ENCODE measurements at places on chromosomes 1 and 21.

DNA sequence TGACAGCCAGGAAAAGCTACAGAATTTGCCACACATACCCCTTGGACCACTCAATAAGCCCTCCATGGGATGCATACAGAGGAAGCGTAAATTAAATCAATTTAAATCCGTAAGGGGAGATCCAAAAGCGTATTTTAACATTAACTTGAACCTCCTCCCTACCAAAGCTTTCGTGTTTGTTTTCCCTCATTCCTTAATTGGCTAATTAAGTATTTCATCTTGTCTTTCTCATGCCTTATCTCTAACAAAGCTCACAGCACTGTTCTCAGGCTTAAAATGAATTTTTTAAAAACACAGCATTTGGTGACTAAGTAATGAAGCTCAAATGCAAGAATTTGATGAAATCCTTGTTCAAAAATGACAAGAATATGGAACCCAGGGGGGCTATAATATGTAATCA lies 3.1 kb downstream of the PTPN14 start:
- no peak for DNase-seq

DNA sequence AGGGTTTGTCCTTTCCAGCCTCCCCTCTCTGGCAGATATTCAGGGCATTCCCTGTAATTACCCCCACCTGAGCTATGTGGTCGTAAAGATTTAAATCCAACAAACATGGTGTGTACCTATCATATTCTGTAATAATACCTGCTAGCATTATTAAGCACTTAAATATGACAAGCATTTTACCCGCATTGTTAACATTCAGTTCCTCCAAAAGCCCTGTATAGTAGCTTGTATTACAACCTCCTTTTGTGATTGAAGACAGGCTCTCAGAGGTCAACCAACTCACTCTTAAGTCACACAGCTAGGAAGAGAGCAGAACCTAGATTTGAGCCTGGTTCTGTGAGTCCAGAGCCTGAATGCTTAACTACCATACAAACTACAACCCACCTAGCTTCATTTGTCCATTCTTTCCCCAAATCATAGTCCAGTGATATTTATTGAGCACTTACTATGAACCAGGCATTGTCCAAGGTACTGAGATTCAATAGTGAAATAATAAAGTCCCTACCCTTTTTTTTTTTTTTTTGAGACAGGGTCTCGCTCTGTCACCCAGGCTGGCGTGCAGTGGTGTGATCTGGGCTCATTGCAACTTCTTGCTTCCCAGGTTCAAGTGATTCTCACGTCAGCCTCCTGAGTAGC lies 13.8 kb upstream of the KDM4A start:
- no peak for DNase-seq

DNA sequence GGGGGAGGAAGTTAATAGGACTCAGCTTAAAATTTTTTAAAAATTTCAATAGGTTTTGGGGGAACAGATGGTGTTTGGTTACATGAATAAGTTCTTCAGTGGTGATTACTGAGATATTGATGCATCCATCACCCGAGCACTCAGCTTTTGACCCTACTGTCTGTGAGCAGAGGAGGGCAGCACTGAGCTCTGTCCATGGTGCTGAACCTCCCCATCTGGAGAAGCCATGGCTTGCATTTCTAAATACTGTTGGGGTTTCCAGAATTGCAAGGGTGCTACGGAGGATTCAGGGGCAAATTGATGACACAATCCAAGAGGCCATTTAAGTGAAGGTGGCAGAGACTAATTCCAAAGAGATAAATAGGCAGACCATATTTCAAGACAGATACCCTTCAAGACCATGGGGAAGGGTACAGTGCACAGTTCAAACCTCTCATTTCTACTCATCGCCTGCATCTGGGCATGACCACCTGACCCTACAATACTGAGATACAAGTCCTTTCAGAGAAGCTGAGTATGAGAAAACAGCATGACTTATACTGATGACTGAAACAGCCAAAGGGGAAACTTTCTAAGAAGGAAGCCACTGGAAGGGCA lies 17.2 kb downstream of the SYT2 start:
- DNase-seq: peak; percentile 77

- DNase-seq: no peak
Observed at GRCh38 chr1:30733493-30733892, 10.1 kb upstream of the MATN1 start.

- no peak for DNase-seq
Observed at GRCh38 chr1:94351481-94351880, 66.7 kb upstream of the ABCD3 start.

DNA sequence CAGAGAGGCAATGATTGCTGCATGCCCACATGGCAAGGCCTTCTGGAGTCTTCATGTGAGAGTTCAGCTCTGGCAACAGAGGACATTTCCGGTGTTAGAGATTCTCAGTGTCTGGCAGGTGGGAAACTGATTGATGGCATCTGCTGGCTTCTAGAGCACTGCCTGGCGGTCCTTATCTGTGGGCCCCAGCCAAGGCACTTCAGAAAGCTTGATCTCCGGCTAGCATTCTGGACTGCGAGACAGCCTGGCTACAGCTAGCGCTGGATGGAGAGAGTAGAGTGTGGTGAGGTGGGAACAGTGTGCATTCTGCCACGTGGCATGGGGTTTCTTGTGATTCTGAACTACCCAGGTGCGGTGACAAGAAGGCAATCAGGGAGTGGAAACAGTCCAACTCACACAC lies 9.4 kb downstream of the ZNF678 start:
- no peak for DNase-seq

- no peak for DNase-seq
Observed at GRCh38 chr1:31241321-31241720, 1.6 kb upstream of the NKAIN1 start.

DNA sequence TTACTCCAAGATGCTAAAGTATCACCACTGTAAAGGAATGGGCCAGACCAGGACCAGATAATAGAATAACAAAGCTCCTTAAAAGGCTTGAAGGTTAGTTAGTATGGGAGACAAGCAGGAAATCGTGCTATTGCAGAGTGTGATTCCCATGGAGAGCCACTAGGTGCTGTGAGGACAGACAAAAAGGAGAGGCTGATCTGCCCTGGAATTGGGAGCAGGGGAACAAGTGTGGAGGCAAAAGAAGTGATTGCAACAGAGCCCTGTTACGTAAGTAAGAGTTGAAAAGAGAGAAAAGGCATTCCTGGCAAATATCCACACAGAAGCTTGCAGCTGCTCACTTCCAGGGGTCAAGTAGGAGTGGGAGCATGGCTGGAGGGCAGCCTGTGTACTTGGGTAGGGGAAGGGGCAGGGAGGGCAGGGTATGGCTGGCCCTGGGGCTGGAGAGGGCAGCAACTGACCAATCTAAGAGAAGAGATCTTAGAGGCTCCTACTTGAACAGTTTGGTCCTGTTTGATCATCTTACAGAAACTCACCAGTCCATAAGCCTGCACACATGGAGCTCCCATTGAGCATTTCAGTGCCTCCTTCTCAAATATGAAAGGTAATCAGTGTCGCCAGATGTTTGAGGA lies 207.7 kb upstream of the GJB5 start:
- DNase-seq: no peak

DNA sequence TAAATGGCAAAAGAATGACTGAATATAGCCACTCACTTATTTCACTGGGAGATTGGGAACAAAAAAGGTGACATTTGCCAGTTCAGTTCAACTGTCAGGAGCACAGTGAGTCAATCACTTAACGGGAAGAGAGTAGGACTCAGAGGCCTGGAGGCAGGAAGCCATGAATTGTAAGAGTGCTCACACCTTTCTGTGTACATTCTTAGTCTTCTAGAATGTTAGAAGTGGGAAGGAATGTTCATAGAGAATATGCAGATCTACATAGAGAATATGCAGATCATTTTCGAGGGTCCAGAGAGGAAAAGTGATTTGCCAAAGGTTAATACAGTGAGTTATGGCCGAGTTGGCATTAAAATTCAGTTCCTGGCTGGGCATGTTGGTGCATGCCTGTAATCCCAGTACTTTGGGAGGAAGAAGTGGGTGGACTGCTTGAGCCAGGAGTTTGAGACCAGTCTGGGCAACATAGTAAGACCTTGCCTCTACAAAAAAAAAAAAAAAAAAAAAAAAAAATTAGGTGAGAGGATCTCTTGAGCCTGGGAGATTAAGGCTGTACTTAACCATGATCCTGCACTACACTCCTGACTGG lies 8.3 kb downstream of the IL20 start:
- no peak for DNase-seq

DNA sequence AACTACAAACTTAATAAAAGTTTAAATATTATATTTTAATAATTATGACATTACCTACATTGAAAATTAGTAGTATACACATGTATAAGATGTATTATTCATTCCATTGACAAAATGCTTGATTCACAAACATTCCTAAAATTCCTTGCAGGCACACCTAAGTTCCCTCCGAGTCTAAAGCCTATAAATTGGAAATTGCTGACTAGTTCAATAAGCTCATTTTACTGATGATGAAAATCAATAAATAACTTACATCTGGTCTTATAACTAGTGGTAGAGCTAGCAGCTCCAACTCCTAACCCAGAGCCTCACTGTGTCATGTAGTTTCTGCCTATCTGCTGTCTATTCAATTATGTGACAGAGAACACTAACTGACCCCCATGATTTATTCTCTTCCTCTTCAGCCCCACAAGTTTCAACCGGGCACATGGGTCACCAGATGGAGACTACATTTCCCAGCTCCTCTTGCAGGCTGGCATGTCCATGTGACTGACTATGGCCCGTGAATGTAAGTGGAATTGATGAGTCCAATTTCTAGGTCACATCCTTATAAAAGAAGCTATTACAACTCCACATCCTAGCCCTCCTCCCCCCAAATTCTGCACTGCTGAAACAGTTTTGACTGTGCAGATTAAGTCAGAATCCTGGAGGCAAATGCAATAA lies 29.6 kb upstream of the LRRC8D start:
- DNase-seq: no peak

- peak; percentile 14 for DNase-seq
Observed at GRCh38 chr1:243580072-243580471, 270.0 kb downstream of the AKT3 start.

DNA sequence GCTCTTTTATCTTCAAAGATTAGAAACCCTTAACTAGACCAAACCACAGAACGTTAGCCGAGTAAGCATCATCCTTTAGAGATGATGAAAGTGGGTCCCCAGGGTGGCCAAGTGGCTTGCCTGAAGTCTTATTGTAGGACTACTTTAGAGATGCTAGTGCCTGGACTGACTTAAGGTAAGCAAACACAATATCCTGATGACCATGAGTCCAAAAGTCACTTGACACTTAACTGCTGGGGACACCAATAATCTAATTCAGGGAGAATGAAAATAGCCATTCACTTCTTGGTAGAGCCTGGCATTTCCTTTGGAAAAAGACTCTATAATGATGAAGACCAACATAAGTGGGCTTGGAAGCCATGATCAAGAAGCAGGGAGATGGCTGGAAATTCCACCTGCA lies 225.3 kb upstream of the IRF2BP2 start:
- no peak for DNase-seq

- DNase-seq: no peak
Observed at GRCh38 chr1:77513839-77514763, 168.4 kb downstream of the ZZZ3 start.

DNA sequence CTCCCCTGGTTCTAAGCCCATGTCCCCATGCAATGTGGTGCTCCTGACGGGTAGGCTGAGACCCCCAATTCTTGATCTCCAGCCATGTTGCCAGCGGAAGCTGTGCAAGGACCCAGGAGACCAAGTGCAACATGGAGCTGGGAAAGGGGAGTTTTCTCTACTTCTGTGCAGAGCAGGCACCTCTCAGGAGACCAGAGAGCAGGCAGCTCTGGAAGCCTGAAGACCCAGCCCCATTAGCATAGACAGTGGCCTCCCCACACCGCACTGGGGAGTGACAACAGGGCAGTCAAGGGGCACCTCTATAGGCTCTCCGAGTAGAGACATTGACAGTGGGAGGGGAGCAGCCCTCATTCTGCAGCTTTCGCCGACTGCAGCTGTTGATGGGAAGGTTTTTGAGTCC lies 410.2 kb downstream of the MATN1 start:
- no peak for DNase-seq

- peak; percentile 62 for DNase-seq
Observed at GRCh38 chr1:79373481-79374125, 367.1 kb upstream of the ADGRL4 start.

DNA sequence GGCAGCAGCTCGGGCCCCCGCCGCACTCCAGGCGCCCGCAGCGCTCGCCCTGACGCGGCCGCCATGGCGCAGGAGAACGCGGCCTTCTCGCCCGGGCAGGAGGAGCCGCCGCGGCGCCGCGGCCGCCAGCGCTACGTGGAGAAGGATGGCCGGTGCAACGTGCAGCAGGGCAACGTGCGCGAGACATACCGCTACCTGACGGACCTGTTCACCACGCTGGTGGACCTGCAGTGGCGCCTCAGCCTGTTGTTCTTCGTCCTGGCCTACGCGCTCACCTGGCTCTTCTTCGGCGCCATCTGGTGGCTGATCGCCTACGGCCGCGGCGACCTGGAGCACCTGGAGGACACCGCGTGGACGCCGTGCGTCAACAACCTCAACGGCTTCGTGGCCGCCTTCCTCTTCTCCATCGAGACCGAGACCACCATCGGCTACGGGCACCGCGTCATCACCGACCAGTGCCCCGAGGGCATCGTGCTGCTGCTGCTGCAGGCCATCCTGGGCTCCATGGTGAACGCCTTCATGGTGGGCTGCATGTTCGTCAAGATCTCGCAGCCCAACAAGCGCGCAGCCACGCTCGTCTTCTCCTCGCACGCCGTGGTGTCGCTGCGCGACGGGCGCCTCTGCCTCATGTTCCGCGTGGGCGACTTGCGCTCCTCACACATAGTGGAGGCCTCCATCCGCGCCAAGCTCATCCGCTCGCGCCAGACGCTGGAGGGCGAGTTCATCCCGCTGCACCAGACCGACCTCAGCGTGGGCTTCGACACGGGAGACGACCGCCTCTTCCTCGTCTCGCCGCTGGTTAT lies 2.8 kb downstream of the KCNJ9 start:
- DNase-seq: peak; percentile 86

GRCh38 chr1:87399701-87400100 lies 71.0 kb downstream of the LMO4 start:
- no peak for DNase-seq

DNA sequence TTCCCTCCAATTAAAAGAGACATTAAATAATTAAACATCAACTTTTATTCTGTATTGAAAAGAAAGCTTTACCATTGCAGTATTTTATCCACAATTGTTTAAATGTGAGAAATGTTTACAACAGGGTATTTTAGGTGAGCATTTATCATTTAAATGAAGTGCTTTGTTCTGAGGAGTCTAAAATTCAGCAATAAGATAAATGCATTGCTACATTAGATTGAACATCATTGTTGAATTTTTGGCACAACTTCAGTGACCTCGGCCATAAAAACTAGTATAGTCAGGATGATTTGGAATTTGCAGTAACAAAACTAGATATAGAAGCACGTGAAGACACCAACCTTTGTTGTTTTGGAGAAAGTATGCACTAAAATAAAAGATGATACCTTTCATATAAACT lies 692.9 kb downstream of the USP25 start:
- no peak for DNase-seq

GRCh38 chr1:224375059-224375458 lies 18.4 kb downstream of the CNIH4 start:
- no peak for DNase-seq
